SK-N-SH (cell line): ENCODE measurements at places on chromosomes 4 and X.
A peak's percentile ranks its signal among the peaks of the same experiment; 100 is the strongest.

DNA sequence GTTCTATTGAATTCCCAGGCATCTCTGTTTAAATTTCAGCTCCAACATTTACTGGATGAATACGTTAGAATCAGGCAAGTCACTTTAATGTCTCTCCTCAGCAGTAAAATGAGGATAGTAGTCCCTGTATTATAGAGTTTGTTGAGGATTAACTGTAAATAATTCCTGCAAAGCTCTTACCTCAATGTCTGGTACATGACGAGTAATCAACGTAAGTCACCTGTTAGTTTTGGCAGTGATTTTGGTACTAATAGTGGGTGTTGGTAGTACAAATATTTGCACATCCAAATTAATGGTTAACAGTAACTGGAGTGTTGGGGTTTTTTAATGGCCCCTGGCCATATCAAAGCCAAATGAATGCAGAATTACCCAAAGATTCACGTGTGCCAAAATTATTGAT, 189.8 kb upstream of the GALNT7 start:
- no peak for DNase-seq

DNA sequence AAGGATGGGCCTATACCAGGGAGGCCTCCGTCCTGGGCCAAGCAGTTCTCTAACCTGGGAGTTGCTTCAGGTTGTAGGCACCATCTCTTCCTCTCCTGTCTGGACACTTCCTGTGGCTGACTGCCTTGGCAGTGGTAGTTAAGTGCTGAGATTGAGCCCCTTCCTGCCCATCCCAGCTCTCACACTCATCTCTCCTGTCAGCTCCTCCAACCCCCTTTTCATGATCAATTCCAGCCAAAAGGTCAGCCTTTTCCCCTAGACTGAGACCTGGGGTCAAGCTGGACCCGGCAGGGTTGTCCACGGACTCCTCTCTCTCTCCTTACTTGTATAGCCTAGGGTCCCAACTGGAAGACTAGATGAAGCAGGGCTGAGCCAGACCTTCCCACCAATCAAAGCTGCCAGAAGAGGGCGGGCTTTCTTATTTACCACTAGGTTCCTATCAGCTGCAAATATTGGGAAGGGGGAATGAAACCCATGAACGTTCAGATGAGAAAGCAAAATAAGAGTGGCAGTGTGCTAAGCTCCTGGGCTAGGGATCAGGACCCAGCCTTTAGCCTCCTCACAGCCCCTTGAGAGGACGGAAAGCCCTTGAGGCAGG, 34.5 kb downstream of the KDM5C start:
- no peak for DNase-seq

DNA sequence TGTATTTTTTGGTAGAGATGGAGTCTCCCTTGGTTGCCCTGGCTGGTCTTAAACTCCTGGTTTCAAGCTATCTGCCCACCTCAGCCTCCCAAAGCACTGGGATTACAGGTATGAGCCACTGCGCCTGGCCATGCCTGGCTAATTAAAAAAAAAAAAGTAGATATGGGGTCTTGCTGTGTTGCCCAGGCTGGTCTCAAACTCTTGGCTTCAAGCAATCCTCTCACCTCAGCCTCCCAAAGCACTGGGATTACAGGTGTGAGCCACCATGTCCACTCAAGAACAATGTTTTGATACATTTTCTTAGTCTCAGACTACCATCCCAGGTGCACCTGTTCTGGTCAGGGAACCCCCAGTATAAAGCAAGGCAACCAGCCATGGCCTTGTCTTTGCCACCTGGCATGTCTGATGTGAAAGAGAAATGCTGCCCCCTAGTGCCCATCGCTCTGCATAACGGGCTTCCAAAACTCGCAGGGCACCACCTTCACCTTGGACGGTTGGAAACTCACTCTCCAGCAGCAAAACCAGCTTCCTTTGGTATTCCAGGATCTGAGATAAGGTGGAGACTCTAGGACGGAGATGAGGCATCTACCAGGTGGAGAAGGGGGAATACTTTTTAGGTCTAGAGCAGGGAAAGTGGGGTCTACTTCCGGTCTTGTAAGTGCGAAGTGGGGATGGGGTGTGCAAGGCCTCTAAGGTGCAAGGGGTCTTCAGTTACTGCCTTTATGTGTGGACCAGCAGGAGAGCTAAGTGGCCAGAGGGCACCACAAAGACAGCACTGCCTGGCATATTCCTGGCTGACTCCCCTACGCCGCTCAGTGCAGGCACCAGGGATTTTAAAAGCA, 47.7 kb upstream of the AFAP1 start:
- DNase-seq, result peak; percentile 86

DNA sequence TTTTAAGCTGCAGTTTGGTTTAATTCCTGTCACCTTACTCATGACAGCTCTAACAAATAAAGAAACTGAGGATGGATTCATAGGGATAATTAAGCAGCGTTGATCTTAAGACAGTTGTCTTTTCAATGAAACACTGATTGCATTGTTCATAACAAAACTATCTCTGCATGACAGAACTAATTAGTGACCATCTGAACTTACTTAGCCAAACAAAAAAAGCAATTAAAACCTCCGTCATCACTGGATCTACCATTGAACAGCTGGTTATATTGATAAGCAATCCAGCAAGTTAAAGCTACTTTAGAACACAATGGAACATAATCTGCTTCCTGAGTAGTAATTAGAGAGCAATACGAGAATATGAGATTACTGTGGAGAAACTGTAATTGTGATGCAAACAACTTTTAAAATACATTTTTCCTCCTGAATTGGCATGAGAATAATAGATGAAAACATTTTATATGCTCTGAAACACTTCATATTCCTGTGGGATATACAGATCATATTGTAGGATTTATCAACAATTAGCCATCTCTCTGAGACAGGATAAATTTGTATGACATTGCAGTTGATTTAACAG, 2576.8 kb downstream of the PCDH7 start:
- DNase-seq, result no peak

DNA sequence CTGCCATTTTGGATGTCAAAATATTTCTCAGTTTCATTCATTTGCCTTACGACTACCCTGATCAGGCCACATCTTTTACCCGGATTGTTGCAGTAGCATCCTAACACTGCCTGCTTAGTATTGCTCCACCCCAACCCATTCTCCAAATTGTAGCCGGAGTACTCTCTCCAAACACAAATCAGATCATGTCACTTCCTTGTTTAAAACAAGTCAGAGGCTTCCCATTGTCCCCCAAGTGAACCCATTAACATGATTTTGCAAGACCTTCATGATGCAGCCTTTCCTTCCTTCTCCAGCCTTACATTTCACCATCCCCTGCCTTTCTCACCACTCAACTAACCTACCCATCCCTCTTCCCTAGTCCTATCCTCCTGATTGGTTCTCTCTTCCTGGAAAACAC, 53.1 kb downstream of the FANCB start:
- no peak for DNase-seq

DNA sequence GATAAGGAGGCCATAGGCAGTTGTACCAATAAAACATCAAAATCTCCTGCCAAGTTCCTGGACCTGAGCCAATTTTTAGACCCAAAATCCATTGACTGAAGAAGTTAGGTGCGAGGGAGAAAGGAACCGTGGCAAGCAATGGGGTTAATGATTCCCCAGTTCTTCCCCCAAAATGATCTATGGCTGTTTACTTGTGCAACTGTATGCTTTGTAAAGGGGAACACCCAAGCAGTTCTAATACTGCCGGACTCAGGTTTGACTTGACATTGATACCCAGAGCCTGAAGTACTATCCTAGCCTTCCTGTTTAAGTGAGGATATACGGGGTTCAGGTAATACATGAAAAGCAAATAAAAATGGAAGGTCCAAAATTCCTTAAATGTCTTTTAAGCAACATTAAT, 6.7 kb upstream of the EIF4E start:
- DNase-seq, result no peak

DNA sequence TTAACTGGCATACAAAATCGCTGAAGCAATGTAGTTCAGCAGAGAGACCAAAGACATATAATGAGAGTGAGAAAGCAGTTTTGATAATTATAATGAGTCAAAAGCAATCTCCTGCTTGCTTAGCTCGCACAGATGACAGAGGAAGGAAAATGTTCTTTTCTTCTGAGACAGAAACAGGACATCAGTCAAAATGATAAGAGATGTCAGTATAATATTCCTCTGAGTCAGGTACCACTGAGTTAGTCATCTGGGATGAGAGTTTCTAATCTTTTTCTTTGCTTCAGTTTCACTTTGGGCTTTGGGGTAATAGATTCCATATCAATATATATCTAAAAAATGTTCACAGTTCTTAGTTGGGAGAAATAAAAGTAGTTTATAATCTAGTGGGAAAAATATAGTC, 387.2 kb downstream of the PCDH7 start:
- DNase-seq, result no peak

DNA sequence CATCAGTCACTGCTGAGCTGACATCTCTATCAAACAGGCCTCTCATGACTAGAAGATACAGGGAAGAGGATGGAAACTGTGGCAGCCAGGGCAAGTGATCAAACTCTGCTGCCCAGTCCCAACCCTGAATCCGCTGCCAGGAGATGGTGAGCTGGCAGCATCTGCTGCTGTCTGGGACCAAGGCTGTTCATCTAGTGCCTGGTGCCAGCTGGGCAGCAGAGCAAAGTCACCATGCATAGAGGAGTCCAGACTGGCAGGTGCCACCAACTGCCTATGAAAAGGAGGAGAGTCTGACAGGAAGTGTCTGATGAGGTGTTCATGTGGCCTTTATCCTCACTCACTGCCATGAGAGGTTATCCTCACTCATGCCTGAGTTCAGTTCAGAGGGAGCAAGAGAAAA, 518.9 kb downstream of the MID1IP1 start:
- DNase-seq, result no peak

- no peak for DNase-seq
Measured at GRCh38 chr4:16438986-16439385, 212.7 kb upstream of the TAPT1 start.

GRCh38 chr4:174111422-174111821, 172.0 kb downstream of the FBXO8 start:
- no peak for DNase-seq

DNA sequence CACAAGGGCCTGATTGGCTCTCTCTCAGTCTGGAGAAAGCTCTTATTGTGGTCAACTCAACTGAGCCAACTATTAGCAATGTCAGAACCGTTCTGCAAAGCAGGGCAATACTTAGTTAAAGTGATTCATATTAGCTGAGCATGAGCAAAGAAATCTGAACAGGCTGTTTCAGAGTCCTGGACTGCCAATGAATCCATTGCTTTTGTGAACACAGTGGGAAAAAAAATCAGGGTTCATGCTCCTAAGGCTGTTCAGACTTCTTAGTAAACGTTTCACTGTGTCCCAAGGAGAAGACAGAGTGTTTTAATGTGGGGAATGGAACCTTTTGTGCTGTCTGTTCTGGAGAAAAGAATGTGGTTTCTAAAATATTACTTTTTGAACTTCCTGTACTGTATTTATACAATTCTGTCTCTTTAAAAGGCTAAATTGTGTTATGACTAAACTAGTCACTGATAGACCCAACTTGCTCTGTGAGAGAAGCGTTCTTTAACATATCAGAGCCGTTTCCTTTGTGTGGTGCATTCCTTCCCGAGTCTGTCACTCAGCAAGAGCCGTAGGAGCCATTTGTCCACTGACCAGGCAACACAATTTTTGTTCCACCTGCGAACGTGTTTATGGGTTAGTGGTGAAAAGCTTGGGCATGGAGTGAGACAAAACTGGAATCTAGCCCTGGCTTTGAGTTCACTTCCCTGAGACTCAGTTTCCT, 366.1 kb downstream of the FBXO8 start:
- DNase-seq, result no peak

DNA sequence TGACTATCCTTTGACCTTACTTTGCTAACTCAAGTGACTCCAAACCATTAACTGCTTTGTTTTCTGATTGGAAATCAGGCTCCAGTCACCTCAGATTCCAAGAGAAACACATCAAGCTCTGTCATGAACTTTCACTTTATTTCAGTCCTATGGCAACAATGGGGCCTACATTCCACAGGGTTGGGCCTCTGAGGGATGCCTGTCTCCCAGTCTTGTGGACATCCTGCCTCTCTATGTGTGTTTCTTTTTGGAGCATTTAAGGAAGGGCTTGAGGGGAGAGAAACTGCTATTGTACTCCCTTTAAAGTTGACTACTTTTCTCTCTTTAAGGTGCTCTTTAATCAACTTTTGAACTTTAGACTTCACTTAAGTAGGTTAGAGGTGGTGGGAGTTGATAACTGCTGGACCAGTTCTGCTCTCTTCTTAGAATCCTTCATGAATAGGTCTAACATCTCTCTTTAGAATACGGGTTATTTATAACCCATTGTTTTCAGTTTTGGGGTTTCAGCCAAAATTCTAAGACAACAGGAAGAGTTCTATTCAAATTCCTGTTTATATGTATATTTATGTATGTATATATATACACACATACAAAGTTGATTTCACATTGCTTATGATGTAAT, 274.3 kb upstream of the NR3C2 start:
- no peak for DNase-seq

GRCh38 chr4:15244354-15244753, 183.5 kb upstream of the C1QTNF7 start:
- no peak for DNase-seq

DNA sequence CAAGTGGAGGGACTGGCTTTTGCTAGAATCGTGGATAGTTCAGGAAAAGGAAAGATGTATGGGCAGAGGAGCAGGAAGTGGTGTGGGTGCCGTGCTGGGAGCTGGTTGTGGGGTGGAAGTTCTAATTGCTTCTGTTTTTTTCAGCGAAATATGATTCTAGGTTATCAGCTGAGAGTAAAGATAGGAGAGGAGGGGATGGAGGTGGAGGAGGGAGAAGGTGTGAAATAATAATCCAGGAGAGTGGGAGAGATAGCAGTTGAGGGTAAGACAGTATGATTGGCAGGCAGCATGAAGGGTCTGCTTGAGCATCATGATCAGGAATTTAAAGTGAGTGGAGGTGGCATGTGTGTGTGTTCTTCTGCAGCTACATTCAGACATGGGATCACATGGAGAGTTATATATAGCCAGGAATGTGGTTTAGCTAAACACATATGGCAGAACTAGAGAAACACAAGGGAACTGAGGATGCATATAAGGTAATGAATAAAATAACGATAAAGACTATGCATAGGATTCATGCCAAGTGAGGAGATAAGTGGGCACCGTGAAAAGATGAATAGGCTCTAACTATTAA, 133.7 kb downstream of the ANK2 start:
- no peak for DNase-seq

DNA sequence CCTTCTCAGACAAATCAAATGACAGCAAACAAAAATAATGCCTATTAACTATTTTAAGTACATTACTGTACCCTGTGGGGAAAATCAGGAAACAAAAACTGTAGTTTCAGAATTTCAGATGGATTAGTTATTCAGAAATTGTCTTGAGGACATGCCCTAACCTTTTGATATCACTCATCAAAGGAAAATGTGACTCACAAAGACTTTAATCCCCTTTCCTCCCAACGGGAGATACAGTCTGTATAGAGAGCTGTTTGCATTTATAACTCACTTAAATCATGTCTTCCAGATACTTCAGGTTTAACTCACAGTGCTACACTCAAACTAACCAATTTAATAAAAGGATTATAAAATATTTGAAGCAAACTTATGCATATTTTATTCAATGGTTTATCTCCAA, 304.0 kb downstream of the MAPK10 start:
- no peak for DNase-seq

- DNase-seq, result no peak
Measured at GRCh38 chr4:131509521-131509920, 1639.6 kb upstream of the PCDH10 start.
